ENCODE measurements at places on chromosomes 1 and 21. TPM values are rescaled to one million over a fixed set of nuclear protein-coding genes. Genes with fewer than 3 reads are reported as not detected.

Gene RGS7
- total RNA-seq, result 1.3 TPM

DNA sequence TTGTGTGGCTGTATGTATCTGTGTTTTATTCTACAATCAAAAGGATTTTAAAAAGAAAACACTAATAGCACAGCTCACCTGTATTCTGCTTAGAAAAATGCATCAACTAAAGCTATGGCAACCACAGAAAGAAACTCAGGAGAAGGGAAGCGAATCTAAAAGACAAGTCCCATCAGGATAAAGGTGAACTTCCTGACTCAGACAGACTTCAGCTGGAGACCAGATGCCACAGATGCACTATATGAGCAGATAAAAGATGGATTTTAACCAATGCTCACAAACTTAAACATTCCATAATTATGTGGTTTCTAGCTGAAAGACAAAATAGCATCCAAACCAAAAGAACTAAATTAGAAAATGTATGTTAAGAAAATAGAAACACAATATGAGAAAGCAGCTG is 231.0 kb downstream of the RERE start:
- no peak for DNase-seq

- DNase-seq, result no peak
Observed at GRCh38 chr1:110605901-110606656, at the start of gene KCNA2. Gene KCNA2, minus strand, starts transcription at chr1:110606358. Its CDS starts 1,576 bp downstream, at chr1:110604782.

DNA sequence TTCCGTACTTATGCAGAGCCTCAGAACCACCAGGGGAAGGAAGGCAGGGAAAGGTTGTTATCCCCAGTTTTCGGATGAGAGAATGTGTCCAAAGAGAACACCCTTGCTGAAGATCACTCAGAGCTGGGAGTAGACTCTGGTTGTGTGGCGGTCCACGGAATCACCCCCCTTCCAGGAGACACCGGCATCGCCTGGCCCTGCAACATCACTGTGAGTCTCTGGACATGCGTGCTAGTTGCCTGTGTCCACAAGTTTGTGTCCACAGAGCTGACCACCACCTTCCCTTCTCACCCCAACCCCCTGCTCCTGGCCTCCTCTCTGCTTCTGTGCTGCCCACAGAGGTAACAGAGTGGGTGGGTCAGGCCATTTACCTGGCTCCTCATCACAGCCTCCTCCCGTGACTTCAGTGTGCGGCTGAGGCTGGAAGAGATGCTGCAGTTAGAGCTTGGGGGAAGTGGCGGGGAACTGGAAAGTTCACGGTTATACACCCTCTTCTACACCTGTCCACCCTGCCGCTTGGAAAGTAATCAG is 7.3 kb downstream of the MYBPH start:
- no peak for DNase-seq

- DNase-seq, result no peak
Observed at GRCh38 chr1:107689733-107690132, 275.2 kb downstream of the VAV3 start.

DNA sequence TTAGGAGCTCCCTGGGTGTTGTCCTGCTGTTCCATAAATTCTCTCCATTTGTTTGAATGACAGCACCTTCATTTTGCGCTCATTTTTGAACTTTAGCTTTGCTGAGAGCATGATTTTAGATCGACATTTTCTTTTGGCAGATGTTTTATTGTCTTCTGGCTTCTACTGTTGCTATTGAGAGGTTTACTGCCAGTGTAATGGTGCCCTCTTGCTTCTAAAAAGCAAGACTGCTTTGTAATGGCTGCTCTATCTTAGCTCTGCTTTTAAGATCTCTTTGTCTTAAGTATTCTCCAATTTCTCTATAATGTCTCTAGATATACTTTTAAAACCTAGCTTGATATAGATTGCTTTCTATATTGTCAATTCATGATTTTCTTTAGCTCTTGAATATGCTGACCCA is 27.8 kb downstream of the THEM4 start:
- no peak for DNase-seq

DNA sequence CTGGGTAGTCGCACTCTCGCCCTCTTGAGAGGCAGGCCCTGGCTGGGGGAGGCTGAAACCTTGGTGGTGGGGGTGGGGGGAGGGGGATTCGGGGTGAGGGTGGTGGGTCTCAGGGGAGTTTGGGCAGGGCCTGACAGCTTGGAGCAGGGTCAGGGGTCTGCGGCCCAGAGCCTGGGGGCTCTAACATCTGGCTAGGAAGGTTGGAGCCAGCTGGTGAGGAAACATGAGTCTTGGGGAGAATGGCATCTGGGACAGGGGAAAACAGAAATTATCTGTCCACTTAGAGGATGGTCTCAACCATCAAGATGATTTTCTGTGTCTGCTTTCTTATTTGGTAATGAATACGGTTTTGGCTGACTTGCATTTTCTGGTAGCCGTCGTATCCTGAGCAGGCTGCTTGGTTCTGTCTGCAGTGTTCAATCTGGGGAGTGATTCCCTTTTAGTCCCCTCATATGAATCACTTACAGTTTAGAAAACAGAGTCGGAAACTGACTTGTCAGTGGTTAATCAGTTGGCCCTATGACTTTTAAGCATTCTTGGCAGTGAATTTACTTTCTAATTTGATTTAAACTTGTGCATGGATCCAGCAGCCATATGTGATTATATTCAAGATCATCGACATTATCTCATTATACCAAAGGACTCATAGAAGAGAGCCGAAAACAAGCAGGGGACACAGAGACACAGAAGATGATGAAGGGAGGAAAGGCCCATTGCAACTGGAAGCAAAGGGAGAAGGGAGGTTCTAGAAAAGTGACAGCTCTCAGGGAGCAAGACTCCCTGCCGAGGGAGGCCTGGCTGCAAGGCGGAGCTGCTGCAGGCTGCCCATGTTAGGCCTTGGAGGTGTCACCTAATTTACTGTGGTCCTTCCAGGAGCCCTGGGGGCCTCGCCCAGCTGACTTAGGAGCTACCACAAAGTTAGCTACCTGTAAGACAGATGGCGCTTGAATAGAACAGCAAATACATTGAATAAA is 237.6 kb downstream of the SDCCAG8 start:
- no peak for DNase-seq

DNA sequence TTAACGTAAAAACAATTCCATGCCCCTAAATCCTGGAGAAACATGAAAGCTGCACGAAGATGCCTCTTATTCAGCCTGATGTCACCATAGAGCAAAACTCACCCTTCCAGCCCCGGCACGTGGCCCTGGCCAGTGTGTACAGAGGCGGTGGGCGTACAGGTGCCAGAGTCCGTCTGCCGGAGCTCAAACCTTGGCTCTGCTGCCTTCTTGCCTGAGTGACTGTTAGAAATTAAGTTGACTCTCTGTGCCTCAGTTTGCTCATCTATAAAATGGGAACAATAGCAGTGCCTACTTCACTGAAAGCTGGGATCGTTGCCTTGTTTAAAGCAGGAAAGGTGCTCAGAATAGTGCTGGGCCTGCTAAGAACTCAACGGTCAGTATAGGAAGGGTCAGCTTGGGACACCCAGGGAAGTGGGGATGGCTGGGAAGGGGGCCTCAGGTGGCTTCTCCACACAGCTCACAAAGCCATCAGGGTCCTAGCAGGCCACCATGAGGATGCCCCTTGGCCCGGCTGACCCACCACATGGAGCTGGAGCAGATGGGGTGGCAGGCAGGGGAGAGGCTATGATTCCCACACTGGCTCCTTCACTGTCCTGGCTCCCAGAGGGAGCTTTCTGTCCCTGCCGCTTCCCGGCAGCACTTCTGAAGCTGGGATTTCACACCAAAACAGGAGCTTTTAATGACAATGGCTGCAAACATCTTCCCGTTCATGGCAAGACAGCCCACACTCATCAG is 237.2 kb downstream of the NPHP4 start:
- no peak for DNase-seq
